ENCODE measurements at places on chromosomes 7 and 10. TPM values are rescaled to one million over a fixed set of nuclear protein-coding genes. Genes with fewer than 3 reads are reported as not detected.

Gene TAC1
- total RNA-seq: not detected

Gene ZNF485
- total RNA-seq: 6.4 TPM

- DNase-seq: no peak
These were observed 122.7 kb upstream of the PDSS1 start for GRCh38 chr10:26574783-26575182.

- no peak for DNase-seq
These were observed 734.4 kb downstream of the PARD3 start for GRCh38 chr10:34080485-34081346.

DNA sequence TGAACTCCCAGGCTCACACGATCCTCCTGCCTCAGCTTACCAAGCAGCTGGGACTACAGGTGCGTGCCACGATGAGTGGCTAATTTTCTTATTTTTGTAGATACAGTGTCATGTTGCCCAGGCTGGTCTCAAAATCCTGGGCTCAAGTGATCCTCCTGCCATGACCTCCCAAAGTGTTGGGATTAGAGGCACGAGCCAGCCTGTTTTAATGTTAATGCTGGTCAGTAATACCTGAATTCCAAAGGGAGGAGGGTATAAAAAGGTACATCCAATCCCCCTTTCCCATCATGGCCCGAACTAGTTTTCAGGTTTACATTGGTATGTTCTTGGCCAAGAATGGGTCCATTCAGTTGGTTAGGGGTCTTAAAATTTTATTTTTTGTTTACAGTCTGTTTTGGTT is 329.1 kb downstream of the PARD3 start:
- DNase-seq: no peak

GRCh38 chr7:97270280-97270679 is 152.8 kb downstream of the SDHAF3 start:
- peak; percentile 32 for DNase-seq

- peak; percentile 82 for DNase-seq
These were observed 115.1 kb upstream of the MEOX2 start for GRCh38 chr7:15801551-15801950.

DNA sequence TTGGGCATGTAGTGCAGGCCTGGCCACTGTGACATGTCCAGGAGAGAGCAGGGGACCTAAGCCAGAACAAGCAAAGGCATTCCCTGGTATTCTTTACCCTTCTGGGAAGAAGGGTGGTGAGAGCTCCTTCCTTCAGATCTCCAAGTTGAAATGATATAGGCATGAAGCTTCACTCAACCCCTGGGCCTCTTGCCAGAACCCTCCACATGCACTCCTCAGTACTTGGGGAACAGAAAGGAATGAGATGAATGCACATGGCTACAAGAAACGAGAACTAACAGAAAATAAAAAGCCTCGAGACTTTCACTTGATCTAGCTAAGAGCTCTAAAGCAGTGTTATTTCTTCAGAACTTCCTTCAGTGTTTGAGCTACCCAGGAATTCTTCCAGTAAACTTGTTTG is 262.2 kb downstream of the ETV1 start:
- no peak for DNase-seq

GRCh38 chr10:100881556-100882213 is 31.1 kb upstream of the SLF2 start:
- no peak for DNase-seq

- DNase-seq: peak; percentile 52
These were observed 646 bp downstream of the FAM13C start for GRCh38 chr10:59361663-59362143.

All from LHCN-M2 (cell line).